ENCODE measurements at places on chromosomes 5 and 9. TPM values are rescaled to one million over a fixed set of nuclear protein-coding genes. Genes with fewer than 3 reads are reported as not detected.

The FCN2 gene
- not detected for total RNA-seq

The SLC6A7 gene
- not detected for total RNA-seq

The LCN9 gene
- not detected for total RNA-seq

The CD14 gene
- 0.50 TPM for total RNA-seq

The PSD2 gene
- total RNA-seq, result not detected

The PCDHA6 gene
- not detected for total RNA-seq

The TMED7 gene
- 59.8 TPM for total RNA-seq

DNA sequence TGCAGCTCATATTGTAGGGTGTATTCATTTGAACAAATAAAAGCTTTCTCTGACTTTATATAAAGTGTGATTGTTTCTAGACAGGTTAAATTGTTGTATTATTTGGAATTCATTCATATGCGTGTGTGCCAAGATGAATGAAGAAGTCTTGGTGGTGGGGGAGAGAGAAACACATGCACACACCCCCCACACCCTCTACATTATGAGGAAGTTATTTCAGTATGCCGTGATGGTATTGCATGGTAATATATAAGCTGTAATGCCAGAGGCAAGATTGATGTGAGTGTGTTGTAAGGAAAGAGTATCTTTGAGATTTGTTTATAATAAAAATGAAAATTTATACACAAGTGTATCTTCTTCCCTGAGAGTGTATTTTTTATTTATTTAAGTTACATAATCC lies 71.0 kb downstream of the IPO11 start:
- no peak for DNase-seq

GRCh38 chr5:38078161-38078560 lies 180.2 kb upstream of the EGFLAM start:
- no peak for DNase-seq

- DNase-seq, result no peak
These were observed 41.5 kb downstream of the DCP2 start for GRCh38 chr5:113017881-113018635.

- no peak for DNase-seq
These were observed 43.0 kb downstream of the SEMA6A start for GRCh38 chr5:116531635-116532034.

GRCh38 chr5:160369990-160370712 lies at the start of gene C1QTNF2:
C1QTNF2 (minus strand) TSS chr5:160370626; CDS start chr5:160355011, 15,615 bp downstream.
- no peak for DNase-seq

DNA sequence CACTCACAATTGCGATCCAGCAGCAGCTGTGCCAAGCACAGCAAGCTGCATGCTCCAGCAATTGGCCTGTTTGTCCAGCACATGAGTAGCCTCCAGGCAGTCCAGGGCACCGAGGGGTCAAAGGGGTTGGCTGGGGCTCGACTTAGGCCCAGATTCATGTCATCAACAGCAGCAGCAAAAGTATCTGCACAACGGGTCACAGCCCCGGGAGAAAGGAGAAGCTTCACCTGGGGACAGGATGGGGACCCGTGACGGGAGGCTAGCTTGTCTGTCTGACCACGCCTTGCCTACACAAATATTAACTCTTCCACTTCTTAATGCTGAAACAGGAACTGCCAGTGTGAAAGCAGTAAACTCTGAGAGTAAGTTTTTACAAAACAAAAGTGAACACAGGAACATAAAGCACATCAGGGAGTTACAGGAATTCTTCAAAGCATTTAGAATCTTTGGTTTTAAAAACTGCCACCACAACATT lies 191.2 kb downstream of the PIK3R1 start:
- no peak for DNase-seq

DNA sequence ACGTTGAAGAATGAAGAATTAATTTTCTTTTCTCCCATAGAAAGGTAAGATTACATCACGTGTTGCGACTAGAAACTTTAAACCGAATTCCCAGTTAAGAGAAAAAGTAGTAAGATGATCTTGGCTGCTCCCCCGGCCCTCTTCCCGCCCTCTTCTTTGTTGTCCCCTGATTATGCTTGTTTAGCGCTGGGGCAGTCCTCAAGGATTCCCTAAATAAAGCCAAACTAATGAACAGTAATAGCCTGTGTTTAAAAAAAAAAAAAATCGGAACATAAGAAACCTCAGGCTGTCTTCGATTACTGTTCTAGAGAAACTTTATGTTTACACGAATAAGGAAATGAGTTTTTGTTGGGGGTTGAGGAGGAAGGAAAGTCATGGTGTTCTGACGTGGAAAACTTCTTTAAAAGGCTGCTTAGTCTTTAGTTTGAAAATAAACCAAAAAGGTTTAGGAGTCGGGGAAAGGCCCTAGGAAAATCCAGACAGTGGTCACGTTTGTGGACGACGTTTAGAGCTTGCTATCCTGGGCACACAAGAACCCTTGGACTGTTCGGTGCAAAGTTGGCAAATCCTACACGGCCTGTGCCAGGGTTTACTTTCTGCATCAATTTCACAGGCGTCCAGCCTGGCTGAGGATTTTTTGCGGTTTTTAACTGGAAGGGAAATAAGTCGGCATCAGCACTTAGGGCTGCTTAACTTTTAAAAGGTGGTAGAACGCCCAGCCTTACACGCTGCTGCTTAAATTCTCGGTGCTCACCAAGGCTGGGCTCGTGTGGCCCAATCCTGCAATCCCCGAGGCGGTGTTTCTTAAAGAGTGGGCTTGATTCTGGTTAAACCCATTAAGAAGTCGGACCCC lies 1.1 kb upstream of the MAT2B start:
- DNase-seq, result peak; percentile 18

DNA sequence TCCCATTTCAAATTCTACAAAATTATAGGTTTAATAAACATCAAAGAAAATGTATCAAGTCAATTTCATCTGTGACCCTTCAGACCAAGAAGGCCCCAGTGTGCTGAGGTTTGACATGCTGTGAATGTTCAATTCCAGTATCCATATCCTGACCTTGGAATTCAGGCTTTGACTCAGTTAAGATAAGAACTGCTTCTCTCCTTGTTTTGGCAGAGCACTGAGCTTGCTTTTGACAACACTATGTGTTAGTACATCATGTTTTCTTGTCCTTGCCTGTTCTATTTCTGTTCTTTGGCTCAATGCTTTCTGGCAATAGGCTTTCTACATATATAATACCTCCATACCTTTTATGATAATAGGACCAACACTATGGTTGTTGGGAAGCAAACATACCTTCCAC lies 105.6 kb downstream of the PLCXD3 start:
- no peak for DNase-seq

GRCh38 chr9:1708219-1708618 lies 306.9 kb upstream of the SMARCA2 start:
- DNase-seq, result no peak

Data from activated T-cell treated with anti-CD3 and anti-CD28 coated beads, Interleukin-2, amount 50 U/mL, for 4 hours (primary cell).